ENCODE measurements at places on chromosomes 4 and X. TPM values are rescaled to one million over a fixed set of nuclear protein-coding genes. Genes with fewer than 3 reads are reported as not detected.

Gene SSX2
- 0.33 TPM for total RNA-seq

Gene GLOD5
- total RNA-seq: 0.27 TPM

Gene TEX11
- 0.18 TPM for total RNA-seq

DNA sequence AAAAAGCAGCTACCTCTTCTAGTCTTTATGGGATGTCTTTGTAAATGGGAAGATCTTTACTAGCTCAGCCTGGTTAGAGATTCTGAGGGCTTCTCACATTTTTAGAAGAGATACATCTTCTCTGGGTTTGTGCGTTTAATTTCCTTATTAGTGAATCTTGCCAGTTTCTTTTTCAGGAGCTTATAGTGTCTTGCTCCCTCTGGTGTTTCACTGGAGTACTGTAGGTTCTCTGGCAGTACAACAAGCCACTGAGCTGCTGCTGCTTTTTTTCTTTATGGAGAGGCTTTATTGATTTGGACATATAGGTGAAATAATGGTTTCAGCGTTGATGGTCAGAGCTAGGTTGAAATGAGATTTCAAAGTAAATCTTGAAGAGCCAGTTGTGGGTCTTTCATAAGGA is 82.9 kb downstream of the LAS1L start:
- no peak for DNase-seq

DNA sequence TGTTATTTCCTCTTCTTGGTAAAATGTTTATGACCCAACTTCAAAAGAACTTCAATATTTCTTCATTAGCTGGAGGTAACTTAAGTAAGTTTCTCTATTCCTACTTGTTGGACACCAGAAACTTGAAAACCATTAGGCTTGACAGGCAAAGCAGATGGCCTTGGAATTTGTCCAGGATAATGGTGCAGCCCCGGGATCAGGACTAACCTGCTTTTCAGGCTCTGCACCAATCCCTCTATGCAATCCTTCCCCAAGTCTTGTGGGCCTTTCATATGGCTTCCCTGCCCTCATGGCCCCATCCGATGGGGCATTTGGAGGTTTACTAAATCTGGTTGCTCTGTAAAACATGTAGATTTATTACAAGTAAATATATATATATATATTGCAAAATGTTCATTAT is 68.5 kb downstream of the SPINK2 start:
- no peak for DNase-seq

Data from WTC11 (cell line).